ENCODE measurements at places on chromosomes 5 and 9.

- DNase-seq: no peak
Measured at GRCh38 chr9:112502175-112502946, 15.7 kb downstream of the KIAA1958 start.

DNA sequence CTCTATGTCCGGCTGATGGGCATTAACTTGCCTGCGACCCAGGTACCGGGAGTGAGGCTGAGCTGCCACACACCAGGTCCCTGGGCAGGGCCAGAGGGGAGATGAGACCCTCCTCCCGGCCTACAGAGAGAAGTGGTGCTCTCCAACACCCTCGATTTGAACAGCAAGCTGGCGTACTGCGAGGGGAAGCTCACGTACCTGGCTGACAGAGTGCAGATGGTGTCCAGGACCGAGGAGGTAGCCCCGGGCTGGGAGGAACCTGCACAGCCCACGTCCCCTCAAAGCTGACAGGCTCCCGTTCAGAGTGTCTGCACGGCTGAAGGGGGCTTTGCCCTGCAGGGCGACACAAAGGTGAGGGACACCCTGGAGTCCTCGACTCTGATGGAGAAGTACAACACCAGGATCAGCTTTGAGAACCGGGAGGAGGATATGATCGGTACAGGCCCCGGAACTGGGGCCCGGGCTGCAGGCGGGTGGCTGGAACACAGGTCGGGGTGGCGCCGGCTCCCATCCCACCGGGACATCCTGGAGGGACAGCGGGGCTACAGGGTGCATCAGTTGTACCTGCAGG is 1.0 kb upstream of the RABL6 start:
- no peak for DNase-seq

- DNase-seq: no peak
Measured at GRCh38 chr5:178282391-178282790, 49.8 kb upstream of the PHYKPL start.

GRCh38 chr5:68463606-68464005 is 248.1 kb downstream of the PIK3R1 start:
- DNase-seq: no peak

DNA sequence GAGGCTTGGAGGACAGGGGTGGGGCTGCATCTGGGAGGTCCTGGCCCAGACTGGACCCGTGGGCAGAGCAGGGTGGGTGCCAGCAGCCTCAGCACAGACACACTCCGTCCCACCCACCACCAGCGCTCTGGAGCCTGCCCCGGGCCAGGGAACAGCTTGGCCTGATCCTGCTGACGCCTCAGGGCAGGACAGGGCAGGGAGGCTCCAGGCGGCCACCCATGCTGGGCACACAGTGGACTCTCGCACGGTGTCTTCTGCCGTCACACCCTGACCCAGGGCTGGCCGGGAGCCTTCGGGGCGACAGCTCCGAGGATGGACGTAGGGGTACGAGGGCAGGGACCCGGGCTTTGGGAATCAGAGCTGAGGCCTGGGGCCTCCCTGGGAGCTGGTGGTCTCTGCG is 8.2 kb upstream of the PTGDS start:
- DNase-seq: no peak

DNA sequence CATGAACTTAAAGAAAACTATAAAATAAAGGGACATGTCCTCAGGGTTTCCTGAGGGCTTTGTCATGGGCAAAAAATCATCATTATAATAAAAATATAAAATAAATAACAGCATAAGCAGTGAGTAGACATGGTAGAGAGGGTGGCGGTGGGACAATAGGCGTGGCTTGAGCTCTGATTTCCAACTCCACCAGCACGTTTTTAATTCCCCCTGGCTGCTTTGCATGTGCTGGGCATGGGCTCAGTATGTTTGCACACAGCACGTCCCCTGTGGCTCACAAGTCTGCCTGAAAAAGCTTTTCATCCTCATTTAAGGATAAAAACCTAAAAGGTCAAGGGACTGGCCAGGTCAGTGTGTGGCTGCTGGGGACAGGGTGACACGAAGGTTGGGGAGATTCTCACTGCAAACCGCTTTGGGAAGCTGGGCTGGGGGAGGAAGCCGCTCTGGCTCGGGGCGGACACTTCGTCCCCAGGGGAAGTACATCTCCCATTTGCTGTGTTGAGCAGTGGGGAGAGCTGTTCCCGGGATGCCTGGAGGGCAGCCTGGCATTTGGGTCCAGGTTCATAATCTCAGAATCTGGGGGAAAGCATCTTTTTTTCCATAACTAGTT is 32.6 kb downstream of the NKX2-5 start:
- no peak for DNase-seq

- DNase-seq: no peak
Measured at GRCh38 chr9:6660512-6660911, 15.0 kb upstream of the GLDC start.

DNA sequence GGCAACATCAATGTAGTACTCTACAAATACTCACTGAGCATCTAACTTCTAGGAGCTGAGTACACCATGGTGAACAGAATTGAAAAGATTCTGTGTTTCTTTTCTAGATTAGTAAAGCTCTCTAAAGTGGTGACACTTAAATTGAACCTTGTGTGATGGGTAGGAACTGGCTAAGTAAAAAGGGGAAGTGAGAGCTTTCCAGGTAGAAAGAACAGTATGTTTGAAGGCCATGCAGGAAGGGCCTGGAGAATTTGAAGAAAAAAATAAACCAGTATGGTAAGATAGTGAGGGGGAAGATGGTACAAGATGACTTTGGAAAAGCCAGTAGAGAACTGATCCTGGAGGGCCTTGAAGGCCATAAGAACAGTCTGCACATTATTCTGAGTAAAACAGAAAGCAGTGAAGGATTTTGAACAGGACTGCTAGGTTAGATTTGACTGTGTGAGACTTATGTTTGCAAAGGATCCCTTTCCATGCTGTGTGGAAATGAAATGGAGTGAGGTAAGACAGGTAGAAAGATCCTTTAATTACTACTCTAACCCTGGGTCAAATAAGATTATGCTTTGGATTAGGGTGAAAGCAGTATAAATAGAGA is 46.7 kb upstream of the UBQLN1 start:
- DNase-seq: no peak

GRCh38 chr5:173932695-173933139 is 44.6 kb downstream of the CPEB4 start:
- DNase-seq: no peak

- no peak for DNase-seq
Measured at GRCh38 chr5:36660397-36661049, 54.1 kb downstream of the SLC1A3 start.

GRCh38 chr9:104071589-104071988 is 22.5 kb upstream of the SMC2 start:
- DNase-seq: no peak

- no peak for DNase-seq
Measured at GRCh38 chr5:141598391-141599345, 20.1 kb downstream of the DIAPH1 start.

GRCh38 chr5:34055667-34056066 is 12.7 kb upstream of the C1QTNF3 start:
- DNase-seq: no peak

DNA sequence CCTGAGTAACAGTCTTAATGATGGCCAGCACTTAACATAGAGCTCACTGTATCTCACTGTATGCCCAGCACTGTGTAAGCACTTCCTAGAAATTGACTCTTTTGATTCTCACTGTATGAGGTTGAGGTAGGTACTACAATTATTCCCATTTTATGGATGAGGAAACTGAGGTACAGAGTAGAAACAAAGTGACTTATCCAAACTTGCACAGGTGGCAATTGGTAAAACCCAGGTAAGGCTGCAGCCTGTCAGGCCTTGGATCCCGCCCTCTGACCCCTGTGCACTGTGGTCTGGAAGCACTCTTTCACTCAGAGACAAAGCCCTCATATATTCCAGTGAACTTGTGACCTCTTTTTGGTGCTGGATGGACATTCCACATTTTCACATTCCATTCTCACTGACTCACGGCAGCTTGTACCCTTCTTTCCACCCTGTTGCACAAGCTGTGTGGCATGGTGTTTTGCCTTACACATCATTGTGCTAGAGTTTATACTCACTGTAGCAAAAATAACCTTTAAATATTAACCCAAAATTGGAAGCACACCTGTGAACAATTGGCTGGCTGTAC is 21.7 kb downstream of the ANKRD55 start:
- DNase-seq: no peak

- DNase-seq: no peak
Measured at GRCh38 chr5:112960863-112961504, 15.6 kb upstream of the DCP2 start.

DNA sequence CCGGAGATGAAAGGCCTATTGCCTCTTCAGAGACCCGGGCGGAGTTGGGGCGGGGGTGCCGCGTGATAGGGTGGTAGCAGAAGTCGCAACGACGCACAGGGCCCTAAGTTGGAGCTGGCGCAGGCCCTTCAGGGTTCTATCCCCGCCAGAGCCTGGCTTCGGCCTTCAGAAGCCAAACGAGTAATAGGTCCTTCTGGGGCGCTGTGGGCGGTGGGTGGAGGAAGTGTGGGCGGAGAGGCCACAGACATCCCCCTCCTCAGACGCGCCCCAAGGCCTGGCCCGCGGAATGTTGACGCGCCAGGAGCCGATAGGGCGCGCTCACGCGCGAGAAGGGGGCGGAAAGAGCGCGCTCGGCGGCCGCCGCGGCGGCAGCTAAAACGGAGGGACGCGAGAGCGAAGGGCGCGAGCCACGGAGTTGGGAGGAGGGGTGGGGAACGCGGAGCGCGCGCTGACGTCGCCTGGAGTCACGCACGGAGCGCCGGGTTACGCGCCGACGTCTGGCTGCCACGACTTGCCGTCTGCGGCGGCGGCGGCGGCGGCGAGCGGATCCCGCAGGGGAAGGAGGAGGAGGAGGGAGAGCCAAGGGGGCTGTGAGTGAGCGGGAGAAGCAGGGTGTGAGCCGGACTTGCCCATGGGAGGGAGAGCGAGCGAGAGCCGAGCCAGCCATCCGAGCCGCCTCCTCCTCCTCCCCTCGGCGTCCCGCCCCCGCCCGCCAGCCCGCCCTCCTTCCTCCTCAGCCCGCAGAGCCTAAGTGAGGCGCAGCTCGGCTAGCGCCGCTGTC is 6.4 kb upstream of the PURA start:
- DNase-seq: peak; percentile 54

DNA sequence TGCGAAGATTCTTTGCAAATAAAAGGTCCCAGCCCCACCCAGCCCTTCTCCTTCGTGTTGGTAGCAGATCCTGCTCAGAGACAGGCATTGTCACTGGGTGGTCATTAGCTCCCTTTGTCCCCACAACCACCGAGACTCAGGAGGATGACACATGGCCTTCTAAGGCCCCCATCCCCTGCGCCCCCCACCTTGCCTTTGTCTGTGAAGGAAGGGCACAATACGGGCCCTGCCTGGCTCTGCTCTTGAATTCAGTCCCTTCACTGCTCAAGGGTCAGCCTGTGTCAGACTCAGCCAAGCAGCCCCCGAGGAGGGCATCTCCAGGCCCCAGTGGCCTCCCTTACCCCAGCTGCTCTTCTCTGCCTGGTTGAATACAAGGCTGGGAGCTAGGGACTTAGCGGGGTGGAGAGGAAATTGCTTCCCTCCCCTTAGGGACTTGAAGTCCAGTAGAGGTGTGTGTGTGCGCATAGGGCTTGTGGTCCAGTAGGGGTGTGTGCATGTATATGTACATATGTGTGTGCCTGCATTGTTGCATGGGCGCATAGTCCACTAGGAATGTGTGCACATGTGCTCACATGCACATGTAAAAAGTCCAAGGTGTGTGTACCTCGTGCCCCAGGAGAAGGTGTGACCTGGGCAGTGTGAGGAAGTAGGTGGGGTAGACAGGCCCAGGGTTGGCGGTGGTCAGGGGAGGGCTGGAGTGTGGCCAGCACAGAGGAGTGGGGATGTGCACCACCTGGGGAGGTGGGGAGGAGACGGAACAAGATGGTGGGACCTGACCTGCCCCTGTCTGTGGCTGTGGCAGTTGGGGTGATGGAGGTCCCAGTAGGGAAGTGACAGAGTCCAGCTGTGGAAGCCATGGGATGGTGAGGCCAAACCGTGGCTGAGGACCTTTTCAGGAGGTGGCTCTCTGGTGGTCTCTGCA is 59.1 kb downstream of the PHF2 start:
- DNase-seq: no peak

- DNase-seq: no peak
Measured at GRCh38 chr5:159553792-159554191, 223.5 kb upstream of the IL12B start.

DNA sequence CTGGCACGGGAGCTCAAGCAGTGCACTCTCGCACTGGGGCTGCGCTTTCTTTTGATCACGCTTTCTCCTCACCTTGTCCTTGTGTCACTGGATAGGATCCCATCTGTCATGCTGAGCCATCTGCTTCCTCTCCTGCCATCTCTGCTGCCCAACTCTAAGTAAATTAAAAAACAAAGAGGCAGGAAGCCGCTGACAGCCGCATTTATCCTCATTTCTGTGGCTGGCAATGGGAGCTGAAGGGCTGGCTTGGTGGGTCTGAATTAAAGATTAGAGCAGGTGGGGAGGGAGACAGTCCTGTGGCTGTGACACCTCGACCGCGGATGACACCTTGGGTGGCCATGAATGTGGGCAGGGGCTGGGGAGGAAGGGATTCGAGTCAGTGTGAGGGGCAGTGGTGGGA is 159.2 kb upstream of the ALDH1B1 start:
- peak; percentile 49 for DNase-seq

DNA sequence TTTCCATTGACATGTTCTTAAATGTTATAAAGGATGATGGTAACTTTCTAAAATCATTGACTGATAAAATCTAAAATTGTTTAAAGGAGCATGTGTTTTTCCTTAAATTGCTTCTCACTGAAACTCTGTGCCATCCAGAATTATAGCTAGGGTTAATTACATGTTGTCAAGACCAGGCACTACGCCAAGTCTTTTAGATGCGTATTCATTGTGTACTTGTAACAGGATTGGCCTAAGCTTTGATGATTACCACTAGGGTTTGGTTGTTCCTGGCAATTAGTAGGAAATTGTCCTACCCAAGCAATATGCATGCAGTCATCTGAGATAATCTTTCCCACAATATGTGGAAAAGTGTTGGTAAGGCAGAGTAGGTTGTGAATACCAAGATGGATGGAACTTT is 43.8 kb downstream of the PRKACG start:
- peak; percentile 63 for DNase-seq

- no peak for DNase-seq
Measured at GRCh38 chr5:17734011-17734410, 99.8 kb downstream of the TAF11L14 start.

DNA sequence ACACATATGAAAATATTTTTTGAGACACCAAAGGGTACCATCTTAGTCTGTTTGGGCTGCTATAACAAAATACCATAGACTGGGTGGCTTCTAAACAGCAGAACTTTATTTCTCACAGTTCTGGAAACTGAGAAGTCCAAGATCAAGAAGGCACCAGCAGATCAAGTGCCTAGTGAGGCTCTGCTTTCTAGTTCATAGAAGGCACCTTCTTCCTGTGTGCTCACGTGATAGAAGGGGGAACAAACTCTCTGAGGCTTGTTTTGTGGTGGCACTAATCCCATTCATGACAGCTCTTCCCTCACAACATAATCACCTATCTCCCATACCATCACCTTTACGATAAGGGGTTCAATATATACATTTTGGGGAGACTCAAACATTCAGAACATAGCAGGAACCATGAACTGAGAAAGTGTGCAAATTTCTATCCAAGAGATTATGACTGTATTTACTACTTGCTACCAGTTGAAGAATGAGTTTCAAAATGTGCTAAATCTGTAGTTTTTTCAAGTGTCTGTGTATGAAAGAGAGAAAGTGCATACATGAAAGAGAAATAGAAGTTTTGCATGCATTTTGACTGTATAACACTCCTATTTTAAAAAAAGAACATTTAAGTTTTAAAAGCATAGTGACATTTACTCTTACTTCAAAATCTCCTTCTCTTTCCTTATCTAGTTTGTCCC is 207.3 kb downstream of the PARP8 start:
- no peak for DNase-seq
